Myocyte (in vitro differentiated cells): ENCODE measurements at places on chromosomes 2 and 18.

GRCh38 chr2:196651387-196652094 lies 12.0 kb downstream of the CCDC150 start:
- DNase-seq = no peak

DNA sequence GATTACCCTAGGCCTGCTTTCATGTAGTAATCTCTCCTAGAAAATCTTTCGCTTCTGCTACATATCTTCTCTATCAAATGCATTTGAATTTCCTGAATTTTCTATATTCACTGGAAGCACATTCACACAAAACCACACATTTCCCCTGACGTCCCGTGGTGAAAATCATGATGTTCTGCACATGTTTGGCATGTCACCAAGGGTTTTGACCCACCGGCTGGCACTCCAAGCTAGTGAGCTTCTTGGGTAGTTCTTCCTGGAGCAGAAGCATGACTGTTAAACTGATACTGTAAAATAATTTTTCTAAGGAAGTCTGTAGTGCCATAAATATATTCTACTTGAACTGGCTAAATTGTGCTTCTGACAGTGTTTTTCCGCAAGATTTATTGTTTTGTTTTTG lies 510.1 kb upstream of the SLC8A1 start:
- DNase-seq = peak; percentile 8

GRCh38 chr2:161814008-161814660 lies 189.9 kb downstream of the SLC4A10 start:
- DNase-seq = no peak

DNA sequence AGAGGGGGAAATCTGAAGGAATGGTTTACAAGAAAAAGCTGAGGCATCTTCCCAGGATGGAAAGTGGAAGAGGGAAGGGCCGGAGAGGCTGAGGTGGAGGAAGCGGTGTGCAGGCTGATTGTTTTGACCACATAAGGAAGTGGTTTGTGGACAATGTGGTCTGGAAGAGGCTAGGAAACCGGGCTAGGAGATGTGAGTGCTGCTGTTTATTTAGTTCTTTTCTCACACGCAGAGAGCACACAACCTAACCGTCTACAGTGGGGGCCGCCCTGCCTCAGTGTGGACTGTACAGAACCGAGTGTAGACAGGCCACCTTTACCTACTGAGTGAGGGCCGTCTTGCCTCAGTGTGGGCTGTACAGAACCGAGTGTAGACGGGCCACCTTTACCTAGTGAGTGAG lies 251.7 kb upstream of the PXDN start:
- DNase-seq = peak; percentile 1

DNA sequence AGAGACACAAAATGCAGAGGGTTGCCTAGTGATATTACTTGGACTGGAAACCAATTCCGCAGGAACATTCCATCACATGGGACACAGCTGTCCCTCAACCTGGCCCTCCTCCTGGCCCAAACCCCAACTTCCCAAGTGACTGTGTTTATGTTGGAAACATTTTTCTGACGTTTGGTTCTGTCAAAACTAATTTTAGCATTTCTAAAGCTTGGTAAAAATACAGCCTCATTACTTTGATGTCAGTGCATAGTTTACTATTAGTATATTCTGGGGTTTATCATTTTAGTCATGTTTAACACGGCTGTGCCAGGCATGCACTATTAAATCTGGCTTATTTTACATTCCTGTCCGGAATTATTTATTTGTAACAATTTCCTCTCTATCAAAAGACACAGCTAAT lies 69.9 kb downstream of the GLI2 start:
- DNase-seq = no peak

DNA sequence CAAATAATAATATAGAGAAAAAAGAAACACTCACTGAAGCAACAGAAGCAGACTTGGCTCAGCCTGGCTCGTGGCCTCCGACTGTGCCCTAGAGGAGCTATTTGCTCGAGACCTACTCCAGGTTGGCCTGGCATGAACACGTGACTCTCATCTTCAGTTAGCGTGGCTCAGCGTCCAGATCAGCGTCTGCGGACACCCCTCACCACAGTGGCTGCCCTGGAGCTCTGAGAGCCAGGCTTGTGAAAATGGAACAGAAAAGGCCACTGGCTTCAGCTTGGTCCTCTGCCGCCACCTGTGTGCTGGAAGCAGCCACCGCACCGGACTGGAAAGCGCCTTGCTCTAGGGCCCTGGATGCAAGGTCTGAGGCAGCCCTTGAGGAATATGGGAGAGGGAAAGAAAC lies 1184.0 kb upstream of the GYPC start:
- DNase-seq = peak; percentile 64

DNA sequence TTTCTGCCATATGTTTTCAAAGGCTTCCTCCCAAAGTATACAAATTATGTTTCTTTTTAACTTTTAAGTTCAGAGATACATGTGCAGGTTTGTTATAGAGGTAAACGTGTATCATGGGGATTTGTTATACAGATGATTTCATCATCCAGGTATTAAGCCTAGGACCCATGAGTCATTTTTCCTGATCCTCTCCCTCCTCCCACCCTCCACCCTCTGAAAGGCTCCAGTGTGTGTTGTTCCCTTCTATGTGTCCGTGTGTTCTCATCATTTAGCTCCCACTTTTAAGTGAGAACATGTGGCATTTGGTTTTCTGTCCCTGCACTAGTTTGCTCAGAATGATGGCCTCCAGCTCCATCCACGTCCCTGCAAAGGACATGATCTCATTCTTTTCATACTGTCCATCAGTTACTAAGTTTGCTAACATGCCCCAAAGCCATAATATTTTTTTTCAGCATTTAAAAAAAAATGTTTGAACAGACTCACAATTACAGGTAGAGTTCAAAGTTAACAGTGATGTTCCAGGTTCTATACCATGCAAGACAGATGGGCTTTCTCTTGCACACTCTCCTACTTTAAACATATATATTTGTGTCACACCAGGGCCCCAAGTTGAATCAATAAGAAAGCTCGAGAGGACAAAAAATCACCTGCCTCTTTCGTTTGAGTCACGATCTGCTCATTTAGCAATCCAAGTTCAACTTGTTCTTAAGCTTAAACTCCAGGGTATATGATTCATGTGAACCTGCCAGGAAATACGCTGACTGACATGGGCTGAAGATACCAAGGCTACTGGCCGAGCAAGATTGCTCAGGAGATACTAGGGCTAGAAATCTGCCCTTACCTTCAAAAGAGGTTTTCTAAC lies 77.6 kb downstream of the AP1S3 start:
- no peak for DNase-seq

GRCh38 chr2:65991381-65992197 lies 443.3 kb upstream of the MEIS1 start:
- no peak for DNase-seq

GRCh38 chr18:72376256-72376655 lies 167.9 kb downstream of the CBLN2 start:
- DNase-seq = peak; percentile 78

- DNase-seq = no peak
Measured at GRCh38 chr18:6414723-6415417, at the start of gene L3MBTL4. TSS of gene L3MBTL4 (minus strand) at chr18:6414911. CDS start at chr18:6311625, 103,286 bp downstream.

- DNase-seq = peak; percentile 61
Measured at GRCh38 chr18:75467281-75467795, 39.8 kb upstream of the SMIM21 start.

DNA sequence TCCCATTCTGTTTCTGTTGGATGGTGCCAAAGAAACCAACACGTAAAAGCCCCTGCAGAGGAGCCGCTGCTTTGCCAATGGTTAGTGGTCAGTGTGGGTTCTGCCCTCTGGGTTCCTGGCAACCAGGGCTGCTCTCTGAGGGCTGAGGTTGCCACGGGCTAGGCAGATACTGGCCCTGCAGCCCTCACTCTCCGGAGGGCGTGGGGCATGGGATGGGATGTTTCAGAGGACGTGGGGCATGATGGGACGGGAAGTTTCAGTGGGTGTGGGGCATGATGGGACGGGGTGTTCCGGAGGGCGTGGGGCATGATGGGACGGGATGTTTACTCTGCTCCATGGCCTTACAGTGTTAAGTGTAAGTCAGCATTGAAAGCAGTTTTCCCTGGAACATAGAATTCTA lies 34.2 kb downstream of the ADI1 start:
- peak; percentile 71 for DNase-seq

GRCh38 chr2:176614930-176615329 lies 345.7 kb downstream of the MTX2 start:
- DNase-seq = no peak

DNA sequence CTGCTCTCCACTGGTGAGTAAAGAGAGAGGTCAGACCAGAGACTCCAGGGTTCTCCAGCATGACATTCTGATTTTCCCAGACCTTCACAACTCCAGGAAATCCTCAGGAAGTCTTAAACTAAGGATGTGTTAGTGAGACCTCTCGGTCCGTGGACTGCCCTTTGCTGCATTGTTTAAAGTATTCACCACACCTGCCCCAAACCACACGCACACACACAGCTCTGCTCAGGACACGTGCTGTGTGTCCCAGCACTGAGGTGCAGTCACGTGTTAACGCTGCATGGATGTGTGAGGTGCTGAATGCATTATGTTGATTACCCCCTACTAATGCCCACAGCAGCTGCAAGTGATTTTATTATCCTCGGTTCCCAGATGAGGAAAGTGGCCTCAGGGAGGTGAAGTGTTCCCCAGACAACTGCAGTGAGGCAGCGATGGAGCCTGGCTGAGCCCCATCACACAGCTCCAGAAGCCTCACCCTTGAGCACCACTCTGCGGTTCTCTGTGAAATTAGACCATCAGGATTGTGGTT lies 68.4 kb downstream of the TRAPPC12 start:
- peak; percentile 49 for DNase-seq

GRCh38 chr2:191263050-191263449 lies 17.8 kb downstream of the MYO1B start:
- DNase-seq = no peak

DNA sequence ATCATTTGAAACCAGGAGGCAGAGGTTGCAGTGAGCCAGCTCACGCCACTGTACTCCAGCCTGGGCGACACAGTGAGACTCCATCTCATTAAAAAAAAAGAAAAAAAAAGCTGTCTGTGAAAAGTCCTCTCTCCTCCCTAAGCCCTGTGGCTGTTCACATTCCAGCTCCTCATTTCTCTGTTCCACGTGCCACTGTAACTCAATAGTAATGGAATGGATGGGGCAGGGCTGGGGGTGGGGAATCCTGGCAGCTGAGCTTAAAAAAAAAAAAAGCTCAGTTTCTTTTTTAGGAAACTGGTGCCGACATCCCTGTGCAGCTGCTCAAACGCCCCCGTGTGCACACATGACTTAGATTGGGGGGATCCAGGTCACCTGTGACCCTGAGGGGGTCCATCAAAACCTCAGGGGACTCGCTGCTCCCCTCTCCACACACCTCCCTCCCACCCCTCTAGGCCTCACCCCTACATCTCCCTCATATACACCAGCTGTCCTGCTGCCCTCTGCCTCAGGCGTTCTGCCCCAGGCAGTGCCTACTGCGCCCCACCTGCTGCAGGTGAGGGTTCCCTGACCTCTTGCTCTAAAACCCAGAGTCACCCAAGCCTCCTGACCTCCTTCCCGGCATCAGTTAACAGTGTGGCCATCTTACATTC lies 255.4 kb downstream of the AGAP1 start:
- DNase-seq = peak; percentile 96

- DNase-seq = no peak
Measured at GRCh38 chr2:190802129-190802528, 78.5 kb upstream of the GLS start.

GRCh38 chr2:170723446-170723958 lies 8.4 kb downstream of the SP5 start:
- DNase-seq = no peak

- no peak for DNase-seq
Measured at GRCh38 chr2:20976527-20976926, 67.3 kb downstream of the APOB start.

GRCh38 chr2:46559261-46559660 lies 79.9 kb downstream of the TMEM247 start:
- no peak for DNase-seq

DNA sequence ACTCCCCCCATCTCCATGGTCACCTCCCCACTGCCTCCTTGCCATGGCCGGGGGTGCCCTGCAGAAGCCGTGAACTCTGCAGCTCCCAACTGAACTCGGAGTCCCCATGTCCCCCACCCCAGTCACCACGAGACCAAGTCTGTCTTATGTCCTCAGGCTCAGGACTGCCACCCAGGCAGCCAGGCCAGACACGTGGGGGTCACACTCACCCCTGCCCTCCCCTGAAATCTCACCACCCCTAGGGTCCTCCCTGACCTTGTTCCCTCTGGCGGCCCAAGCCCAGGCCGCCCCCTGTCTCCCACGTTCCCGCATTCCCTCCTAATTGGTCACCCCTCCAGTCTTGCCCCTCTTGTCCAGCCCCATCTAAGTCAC lies 11.0 kb downstream of the AQP12A start:
- no peak for DNase-seq

- no peak for DNase-seq
Measured at GRCh38 chr2:214575030-214575429, 164.2 kb downstream of the VWC2L start.

- DNase-seq = peak; percentile 64
Measured at GRCh38 chr2:196233805-196234475, 62.6 kb upstream of the STK17B start.

DNA sequence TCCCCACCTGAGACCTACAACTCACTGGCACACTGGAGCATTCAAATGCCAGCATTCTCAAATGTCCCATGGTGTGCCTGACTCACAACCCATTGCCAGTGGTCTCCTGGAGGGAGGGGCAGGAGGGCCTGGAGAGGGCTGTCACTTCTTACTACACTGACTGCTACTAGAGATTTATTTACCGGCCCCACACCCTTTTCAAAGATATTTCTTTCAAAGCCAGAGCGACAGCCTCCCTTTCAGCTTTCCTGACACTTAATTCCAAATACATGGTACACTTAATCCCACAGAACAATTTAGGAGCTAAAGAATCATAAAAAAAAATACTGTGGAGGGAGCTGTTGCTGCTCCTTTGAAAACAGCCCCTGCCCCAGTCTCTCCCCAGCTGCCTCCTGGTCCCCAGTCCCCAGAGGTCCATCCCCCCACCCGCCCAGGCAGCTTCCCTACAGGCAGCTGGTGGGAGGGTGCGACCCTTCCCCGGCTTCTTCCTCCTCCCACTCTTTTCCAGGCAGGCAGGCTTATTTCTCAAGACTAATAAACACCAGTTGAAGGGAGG lies 129.1 kb upstream of the SMAD2 start:
- no peak for DNase-seq

DNA sequence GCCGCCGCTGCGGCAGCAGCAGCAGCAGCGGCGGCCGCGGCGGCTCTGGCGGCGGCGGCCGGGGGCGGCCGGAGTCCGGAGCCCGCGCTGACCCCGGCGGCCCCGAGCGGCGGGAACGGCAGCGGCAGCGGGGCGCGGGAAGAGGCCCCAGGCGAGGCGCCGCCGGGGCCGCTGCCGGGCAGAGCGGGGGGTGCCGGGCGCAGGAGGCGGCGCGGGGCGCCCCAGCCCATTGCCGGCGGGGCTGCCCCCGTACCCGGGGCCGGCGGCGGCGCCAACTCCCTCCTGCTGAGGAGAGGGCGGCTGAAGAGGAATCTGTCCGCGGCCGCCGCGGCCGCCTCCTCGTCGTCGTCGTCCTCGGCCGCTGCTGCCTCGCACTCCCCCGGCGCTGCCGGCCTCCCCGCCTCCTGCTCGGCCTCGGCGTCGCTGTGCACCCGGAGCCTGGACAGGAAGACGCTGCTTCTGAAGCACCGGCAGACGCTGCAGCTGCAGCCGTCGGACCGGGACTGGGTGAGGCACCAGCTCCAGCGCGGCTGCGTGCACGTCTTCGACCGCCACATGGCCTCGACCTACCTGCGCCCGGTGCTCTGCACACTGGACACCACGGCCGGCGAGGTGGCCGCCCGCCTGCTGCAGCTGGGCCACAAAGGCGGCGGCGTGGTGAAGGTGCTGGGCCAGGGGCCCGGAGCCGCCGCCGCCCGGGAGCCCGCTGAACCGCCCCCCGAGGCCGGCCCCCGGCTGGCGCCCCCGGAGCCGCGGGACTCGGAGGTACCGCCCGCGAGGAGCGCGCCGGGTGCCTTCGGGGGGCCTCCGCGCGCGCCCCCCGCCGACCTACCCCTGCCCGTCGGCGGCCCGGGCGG lies 646 bp downstream of the PHLPP1 start:
- peak; percentile 61 for DNase-seq

- peak; percentile 38 for DNase-seq
Measured at GRCh38 chr18:9417073-9417851, 58.1 kb upstream of the RALBP1 start.
